ENCODE measurements at places on chromosomes 6 and 20.

DNA sequence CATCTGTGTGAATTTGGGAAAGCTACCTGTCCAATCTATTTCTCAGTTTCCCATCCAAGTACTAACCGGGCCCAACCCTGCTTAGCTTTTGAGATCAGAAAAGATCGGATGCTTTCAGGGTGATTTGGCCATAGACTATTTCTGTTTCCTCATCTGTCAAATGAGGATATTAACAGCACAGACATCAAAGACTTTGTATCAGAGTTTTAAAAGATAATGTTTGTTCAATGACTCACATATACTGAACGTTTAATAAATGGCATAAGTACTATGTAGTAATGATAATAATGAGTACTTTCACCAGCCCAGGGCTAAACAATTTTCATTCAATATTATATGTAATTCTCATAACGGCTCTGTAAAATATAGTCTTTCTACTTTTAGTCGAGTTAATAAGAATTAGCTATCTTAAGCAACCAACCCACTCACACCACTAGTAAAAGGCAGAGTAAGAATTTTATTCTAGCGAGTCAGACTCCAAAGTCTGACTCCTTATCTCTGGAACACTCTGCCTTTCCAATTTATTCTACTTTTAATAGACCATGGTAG, 216.5 kb downstream of the ARHGAP18 start:
- DNase-seq: peak; percentile 69

GRCh38 chr6:100880149-100880852, 828 bp downstream of the ASCC3 start:
- peak; percentile 16 for DNase-seq

DNA sequence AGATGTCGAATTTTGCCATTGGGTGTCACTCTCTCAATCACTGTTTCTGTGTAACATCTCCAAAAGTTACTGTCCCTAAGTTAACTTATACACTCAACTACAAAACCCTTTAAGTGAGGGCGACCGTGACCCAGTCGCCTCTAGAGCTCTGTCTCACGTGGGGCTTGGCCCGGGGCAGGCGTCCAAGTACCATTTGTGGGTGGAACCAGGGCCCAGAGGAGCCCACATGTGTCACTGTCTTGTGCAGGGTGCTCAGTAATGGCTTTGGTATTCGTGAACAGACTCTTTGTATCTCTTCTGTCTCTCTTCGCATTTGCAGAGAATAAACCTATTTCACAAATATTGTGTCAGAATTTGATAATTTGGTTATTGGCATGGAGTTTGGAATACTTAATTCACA, 109.9 kb upstream of the THBS2 start:
- peak; percentile 18 for DNase-seq

GRCh38 chr20:2692886-2693285, 306 bp downstream of the EBF4 start:
- no peak for DNase-seq

- no peak for DNase-seq
Measured at GRCh38 chr20:32945710-32946221, 58.5 kb downstream of the SUN5 start.

GRCh38 chr6:5778906-5779305, 227.8 kb downstream of the NRN1 start:
- DNase-seq: no peak

- no peak for DNase-seq
Measured at GRCh38 chr6:44025226-44025625, 102.0 kb downstream of the MRPL14 start.

GRCh38 chr6:12614456-12614855, 102.1 kb upstream of the PHACTR1 start:
- DNase-seq: peak; percentile 25

DNA sequence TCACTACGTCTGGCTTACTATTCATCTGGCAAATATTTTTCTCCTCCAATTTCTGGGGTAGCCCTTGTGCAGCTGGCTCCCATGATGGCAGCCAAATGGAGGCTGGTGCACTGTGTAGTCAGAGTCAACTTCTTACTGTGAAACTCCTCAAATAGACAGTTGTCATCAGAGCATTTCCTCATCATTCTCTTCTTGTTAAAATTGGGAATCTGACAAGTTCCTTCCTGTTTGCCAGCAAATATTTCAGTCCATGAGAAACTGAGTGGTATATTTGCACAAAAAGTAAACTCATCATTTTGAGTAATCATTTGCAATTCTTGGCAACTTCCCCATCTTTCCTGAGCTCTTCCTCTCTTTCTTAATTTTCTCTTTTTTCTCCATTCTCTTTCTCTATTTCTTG, 394.9 kb upstream of the RGS17 start:
- no peak for DNase-seq

GRCh38 chr6:38789256-38789655, 74.1 kb downstream of the DNAH8 start:
- no peak for DNase-seq

- DNase-seq: no peak
Measured at GRCh38 chr20:61524951-61525666, 273.0 kb downstream of the CDH4 start.

DNA sequence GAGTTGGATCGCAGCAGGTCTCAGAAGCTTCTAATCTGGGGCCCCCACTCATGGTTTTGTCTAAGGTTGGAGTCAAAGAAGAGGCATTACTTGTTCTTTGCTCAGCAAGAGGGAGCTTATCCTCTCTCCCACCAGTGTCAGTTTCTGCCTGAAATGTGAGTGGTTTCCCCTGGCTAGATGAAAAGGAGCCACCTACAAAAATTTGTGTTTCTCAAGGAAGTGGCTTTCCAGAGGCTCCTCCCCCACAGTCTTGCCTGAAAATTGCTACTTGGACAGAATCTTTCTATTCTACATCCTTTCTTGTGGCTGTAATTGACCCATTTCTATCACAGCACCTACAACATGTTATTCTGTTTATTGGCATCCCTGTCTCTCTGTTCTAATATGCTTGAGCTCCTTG, 37.9 kb downstream of the SCML4 start:
- no peak for DNase-seq

DNA sequence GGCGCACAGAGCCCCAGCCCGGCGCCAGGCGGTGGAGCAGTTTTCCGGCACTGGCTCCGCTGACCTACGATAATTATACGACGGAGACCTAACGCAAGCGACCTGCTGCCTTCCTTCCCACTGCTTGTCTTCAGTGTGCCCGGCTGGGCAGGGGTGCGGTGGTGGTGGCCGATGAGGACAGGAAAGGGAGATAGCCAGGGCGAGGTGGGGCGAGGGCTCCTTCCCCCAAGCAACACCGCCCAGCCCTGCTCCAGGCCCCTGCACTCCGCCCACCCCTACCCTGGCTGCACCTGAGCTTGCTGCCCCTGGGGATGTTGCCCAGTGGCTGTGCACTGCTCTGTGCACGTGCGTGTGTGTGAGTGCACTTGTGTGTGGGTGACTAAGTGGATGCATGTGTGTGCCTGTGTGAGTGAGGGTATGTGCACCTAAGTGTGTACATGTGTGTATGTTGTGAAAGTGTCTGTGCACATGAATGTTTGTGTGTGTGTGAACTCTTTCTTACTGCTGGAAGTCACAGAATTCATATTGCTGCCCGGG, 42.6 kb upstream of the IRF4 start:
- no peak for DNase-seq

GRCh38 chr6:167920165-167920564, 77.3 kb upstream of the KIF25 start:
- no peak for DNase-seq

- no peak for DNase-seq
Measured at GRCh38 chr20:1103751-1104150, 14.7 kb upstream of the PSMF1 start.

DNA sequence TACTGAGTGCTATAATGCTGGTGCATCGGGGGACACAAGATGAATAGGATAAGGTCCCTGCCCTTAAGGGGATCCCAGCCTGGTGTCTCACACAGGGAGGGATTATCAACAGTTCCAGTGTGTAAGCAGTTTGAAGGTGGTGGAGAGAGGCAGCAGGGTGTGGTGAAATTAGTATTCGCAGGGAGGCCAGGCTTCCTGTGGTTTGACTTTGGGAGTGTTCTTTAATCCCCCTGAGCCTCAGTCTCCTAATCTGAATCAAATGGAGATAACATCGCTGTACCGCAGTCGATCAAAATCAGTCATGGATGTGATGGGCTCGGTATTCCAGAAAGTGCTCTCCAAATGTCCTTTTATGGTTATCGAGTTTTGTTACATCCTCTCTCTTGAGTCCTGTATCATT, 288.1 kb upstream of the SUPT3H start:
- no peak for DNase-seq

DNA sequence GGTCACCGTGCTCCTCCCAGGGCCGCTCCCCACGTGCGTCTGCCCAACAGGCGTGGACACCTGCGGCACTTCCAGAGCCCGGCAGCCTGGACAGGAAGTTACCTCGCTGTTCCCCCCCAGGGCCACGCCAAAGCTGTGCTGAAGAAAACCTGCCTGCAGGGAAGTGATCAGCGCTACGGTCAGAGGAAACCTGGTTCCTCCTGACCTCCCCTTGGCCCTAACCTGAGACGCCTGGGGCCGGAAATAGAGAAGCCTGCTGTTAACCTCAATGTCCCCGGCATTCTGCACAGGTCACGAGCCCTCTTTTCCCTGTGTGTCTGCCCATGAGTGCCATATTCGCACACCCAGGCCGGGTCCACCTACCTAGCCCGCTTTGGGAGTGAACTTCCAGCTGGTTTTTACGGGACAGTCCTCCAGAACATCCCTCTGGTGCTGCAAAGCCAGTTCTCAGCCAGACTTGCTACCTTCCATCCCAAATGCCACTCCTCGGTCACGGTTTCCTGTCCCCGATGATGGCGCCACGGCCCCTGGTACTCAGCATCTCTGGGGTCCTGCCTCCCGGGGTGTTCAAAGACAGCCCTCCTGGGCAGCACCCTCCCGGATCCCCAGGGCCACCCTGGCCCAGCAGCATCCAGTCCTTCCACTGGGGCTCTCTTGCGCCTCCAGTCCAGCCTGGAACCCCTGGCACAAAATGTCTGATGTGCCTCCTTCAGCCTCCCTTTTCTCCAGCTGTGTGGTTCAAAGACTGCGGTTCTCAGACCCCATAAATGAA, 12.0 kb upstream of the IRF4 start:
- no peak for DNase-seq

DNA sequence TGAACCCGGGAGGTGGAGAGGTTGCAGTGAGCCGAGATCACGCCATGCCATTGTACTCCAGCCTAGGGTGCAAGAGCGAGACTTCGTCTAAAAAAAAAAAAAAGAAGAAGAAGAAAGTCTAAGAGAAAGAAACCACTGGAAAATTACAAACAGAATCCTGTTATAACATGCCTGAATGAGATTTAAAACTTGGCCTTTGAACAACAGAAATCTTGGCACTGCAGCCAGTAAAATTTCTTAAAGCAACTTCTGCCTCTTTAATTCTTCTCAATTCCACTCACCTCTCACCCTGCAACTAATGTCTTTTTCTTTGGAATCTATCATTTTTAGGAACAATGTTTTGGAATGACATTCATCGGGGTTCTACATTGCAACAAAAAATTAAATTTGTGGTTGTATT, 26.3 kb downstream of the PM20D2 start:
- DNase-seq: no peak

DNA sequence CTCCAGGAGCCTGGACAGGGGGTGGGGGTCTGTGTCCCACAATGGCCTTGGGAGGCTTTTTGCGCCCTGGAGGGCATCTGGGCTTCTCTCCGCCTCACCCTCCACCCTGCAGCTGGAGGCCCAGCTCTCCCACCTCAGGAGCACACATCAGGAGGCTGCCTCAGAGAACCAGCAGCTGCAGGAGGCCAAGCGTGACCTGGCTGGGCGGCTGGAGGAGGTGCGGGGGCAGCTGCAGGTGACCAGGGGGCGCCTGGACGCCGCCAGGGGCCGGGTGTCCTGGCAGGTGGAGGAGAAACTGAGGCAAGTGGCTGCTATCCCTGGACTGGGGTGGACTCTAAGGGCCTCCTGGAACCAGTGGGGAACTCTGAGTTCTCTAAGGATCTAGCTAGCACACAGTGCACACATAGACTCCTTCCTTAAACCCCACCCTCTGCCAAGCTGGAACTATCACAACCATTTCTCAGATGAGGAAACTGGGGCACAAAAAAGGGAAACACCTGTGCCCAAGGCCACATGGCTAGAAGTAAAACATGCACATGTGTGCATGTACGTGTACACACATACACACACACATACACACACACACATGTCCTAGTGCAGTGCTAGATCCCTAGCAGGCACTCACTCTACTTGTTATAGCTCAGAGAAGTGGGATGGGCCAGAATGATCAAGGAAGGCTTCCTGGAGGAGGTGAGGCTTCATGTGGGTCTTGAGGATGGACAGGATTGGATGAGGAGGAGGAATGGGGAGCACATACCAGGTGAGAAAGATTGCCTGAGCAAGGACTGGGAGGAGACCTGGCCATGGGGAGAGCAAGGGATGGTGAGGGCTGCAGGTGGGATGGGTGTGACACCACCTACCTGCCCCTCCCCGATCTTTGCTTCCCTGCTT, 22.9 kb downstream of the RAB44 start:
- DNase-seq: no peak
